IMR-90 (cell line): ENCODE measurements at places on chromosomes 3 and 15. TPM values are rescaled to one million over a fixed set of nuclear protein-coding genes. Genes with fewer than 3 reads are reported as not detected.

DNA sequence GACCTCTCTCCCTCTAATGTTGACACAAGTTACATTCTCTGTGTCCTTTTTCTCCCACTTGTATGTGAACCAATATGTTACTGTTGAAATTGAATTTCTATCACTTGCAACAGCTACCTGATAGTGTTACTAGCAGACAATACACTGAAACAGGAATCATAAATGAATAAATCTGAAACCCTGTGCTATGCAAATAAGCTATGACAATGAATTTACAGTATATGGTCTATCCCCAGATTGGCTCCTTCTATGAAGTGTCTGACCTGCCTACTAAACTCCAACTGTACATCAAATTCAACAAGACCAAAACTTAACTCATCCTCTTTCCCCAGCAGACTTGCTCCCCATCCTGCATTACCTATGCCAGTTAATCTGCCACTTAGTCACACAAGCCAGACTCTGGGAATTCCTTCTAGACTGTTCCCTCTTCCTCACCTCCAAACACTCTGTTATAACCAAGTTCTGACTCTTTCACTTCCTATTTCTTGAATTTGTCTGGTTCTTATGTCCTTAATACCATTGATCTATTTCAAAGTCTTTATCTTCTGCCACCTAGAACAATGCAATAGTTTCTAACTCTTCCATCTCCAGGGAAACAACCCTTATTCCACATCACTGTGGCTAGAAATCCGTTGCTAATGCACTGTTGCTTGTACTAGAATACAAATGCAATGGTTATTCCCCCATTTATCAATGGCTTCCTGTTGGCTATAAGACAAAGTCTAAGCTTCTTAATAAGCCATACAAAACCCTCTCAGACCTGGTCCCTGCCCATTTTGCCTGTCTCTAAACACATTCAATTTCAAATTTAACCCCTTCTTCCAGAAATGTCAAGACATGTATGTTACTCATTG, 13.4 kb upstream of the ZNF639 start:
- no peak for DNase-seq

GOLGA6L10 gene
- under 0.01 and 0.28 TPM in 2 replicates for total RNA-seq

- no peak for DNase-seq
Measured at GRCh38 chr15:55110446-55110845, 86.3 kb downstream of the RSL24D1 start.

GRCh38 chr3:152209060-152209459, 59.7 kb upstream of the MBNL1 start:
- DNase-seq, result no peak

GRCh38 chr3:43181202-43181821, 75.4 kb upstream of the POMGNT2 start:
- DNase-seq, result no peak

DNA sequence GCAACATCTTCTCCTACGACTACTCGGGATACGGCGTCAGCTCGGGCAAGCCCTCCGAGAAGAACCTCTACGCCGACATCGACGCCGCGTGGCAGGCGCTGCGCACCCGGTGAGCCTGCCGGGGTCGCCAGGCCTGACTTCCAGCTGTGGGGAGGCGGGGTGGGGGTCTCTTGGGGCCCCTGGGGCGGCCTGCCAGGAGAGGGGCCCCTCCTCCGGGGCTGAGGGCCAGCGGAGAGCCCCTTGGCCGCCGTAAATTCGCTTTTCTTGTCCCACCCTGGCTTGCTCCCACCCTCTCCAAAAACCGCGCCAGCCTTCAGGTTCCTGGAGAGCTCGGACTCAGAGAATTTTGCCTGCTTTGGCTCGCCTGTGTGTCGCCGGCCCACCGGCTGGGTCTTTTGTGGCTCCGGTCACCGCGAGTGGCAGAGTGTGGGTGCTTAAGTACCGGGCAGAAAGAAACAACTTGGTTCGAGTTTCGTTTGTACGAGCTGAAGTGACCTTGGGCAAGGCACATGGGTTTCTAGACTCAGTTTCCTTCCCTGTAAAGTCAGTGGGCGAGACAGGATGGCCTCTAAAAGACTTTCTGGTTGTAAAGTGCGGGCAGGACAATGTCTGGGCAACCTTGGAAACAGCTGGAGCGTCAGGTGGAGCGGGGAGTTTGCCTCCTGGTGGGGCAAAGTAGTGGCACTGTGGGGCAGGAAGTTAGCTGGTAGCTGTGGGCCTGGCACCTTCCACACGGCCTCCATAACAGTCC, 976 bp downstream of the ABHD17C start:
- no peak for DNase-seq

SPESP1 gene
- total RNA-seq, result 3.0 and 3.3 TPM in 2 replicates

POLQ gene
- total RNA-seq, result 5.0 and 7.5 TPM in 2 replicates

CYP1A2 gene
- not detected in 2 replicates for total RNA-seq

DNA sequence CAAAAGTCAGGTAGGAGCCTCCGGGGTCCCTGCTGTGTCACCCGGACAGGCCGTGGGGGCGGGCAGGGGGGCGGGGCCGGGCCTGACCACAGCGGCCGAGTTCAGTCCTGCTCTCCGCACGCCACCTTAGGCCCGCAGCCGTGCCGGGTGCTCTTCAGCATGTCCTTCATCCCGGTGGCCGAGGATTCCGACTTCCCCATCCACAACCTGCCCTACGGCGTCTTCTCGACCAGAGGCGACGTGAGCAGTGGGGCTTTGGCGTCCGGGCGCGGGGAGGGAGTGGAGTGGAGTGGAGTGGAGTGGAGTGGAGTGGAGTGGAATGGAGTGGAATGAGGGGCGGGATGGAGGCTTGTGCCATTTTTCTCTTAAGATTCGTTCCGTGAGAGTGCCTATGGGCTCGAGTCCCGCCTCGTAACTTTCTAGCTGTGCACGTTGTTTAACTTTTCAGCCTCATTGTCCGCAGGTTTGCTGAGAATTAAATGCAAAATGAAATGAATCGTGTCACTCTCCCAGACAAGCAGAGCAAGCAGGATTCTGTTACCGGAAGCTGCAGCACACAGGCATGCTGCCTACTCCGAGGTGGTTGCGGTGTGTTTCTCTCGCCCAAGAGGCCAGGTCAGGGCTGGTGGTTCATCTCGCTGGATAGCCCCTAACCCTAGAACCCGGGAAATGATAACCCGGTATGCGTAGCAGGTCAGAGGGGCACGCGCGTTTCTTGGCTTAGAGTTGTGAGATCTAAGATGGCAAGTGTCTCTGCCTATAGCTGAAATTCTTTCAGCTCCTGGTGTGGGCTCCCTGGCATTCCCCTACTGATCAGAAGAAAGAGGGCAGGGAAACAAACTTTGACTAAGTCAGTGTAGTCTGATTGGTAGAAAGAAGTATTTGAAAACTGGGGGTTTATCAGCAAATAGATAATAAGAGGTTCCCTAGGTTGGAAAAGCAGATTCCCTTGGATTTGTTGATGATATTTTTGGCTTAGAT, at the start of gene FAH:
Gene FAH (plus strand): TSS at position 104 of the 981 bp plus-strand sequence. CDS start 56 bp downstream, at position 160.
- peak; percentile 53 for DNase-seq

- no peak for DNase-seq
Measured at GRCh38 chr3:15634671-15635070, 33.1 kb downstream of the BTD start.

DNA sequence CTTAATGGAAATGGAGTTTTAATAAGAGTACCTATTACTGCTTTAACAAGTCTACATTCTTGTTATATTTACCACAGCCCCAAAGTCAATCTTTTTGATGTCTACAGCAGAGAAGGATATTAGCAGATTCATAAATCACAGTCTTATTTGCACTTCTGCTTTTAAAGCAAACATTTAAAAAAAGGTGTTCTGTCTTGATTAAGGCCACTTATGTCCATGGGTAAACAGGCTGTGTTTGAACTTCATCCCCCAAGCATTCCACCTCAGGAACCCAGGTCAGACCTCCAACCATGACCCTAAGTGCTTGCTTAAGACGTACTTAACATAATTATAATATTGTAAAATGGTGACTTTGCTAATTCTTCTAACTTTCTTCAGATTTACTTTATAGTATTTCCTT, 113.4 kb downstream of the CMSS1 start:
- DNase-seq, result no peak

DNA sequence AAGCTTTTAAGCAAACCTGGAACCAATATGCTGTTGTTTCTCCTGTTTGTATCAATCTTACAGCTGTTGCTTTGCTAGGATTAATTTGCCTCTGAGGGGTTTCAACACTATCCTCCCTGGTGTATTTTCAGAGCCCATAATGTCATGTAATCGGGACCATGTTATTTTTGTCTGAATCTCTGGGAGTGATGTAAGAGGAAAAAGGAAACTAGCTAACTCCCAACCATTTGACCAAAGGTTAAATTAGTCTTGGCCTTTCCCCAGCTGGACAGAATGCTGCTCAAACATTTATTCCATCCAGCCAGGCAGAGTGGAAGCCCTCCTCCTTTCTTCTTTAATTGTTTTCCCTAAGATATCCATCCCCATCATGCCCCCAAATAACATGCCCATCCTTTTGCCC, 142.2 kb downstream of the ALDH1A2 start:
- DNase-seq, result no peak

GOLGA6D gene
- not detected in 2 replicates for total RNA-seq

- no peak for DNase-seq
Measured at GRCh38 chr3:139016430-139017048, 4.2 kb downstream of the PRR23B start.

DNA sequence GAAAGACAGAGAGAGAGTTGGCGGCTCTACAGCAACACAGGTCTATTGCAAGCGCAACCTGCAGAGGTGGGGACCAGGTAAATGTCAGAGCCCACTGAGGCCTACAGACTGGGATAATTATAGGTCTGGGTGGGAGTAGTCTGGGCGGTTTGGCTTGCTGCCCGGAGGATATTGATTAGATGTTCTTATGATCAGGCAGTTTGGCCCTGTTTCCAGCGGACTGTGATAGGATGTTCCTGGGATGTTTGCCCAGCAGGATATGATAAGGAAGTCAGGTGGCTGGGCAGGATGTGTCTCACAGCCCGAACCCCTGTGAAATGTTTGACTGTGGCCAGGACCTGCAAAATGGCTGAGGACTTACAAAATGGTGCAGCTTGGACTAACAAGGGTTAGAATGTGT, 364.9 kb downstream of the NAALADL2 start:
- DNase-seq, result no peak

- peak; percentile 21 for DNase-seq
Measured at GRCh38 chr15:59532770-59533379, 78.7 kb upstream of the GCNT3 start.

- DNase-seq, result no peak
Measured at GRCh38 chr3:12363397-12364195, 74.7 kb downstream of the PPARG start.
